ENCODE measurements at places on chromosomes 7 and 10. TPM values are rescaled to one million over a fixed set of nuclear protein-coding genes. Genes with fewer than 3 reads are reported as not detected.

Gene CYP3A4
- not detected for total RNA-seq

Gene ERVW-1
- not detected for total RNA-seq

Gene ACTR3C
- total RNA-seq: 1.2 TPM

Gene CLRN3
- total RNA-seq: not detected

Gene NYAP1
- total RNA-seq: 0.83 TPM

Gene CTAGE6
- 1.3 TPM for total RNA-seq

Gene TMEM236
- total RNA-seq: under 0.01 TPM

Gene ARHGEF35
- total RNA-seq: 0.59 TPM

Gene SPDYE2B
- total RNA-seq: not detected

Gene URGCP
- 25.7 TPM for total RNA-seq

Gene CRHR2
- not detected for total RNA-seq

Gene PDGFA
- total RNA-seq: 71.9 TPM

Gene ITGA8
- total RNA-seq: under 0.01 TPM
